Bladder microvascular endothelial cell (primary cell): ENCODE measurements at places on chromosomes 7 and 10. TPM values are rescaled to one million over a fixed set of nuclear protein-coding genes. Genes with fewer than 3 reads are reported as not detected.

IDI2 gene
- total RNA-seq, result not detected in 2 replicates

GBX1 gene
- total RNA-seq, result not detected in 2 replicates

DMBT1 gene
- not detected in 2 replicates for total RNA-seq

TRIM50 gene
- not detected in 2 replicates for total RNA-seq

PLEKHA1 gene
- total RNA-seq, result 23.6 and 37.9 TPM in 2 replicates

CYP3A4 gene
- total RNA-seq, result not detected in 2 replicates

FAM170B gene
- total RNA-seq, result not detected in 2 replicates

SPDYE2B gene
- not detected in 2 replicates for total RNA-seq

FAS gene
- 16.8 and 29.7 TPM in 2 replicates for total RNA-seq

EBLN1 gene
- total RNA-seq, result not detected in 2 replicates

WNT2 gene
- total RNA-seq, result not detected in 2 replicates

OR2A12 gene
- not detected in 2 replicates for total RNA-seq

MSMB gene
- not detected in 2 replicates for total RNA-seq

ST8SIA6 gene
- total RNA-seq, result 0.16 and 0.25 TPM in 2 replicates

ITIH2 gene
- not detected in 2 replicates for total RNA-seq

CDK14 gene
- total RNA-seq, result 4.2 and 4.3 TPM in 2 replicates

CALN1 gene
- 0.06 TPM in 1 of 2 replicates, not detected in the other for total RNA-seq
